ENCODE measurements at places on chromosomes 12 and 14.

- DNase-seq, result no peak
Observed at GRCh38 chr14:65261425-65261920, 151.1 kb upstream of the FUT8 start.

DNA sequence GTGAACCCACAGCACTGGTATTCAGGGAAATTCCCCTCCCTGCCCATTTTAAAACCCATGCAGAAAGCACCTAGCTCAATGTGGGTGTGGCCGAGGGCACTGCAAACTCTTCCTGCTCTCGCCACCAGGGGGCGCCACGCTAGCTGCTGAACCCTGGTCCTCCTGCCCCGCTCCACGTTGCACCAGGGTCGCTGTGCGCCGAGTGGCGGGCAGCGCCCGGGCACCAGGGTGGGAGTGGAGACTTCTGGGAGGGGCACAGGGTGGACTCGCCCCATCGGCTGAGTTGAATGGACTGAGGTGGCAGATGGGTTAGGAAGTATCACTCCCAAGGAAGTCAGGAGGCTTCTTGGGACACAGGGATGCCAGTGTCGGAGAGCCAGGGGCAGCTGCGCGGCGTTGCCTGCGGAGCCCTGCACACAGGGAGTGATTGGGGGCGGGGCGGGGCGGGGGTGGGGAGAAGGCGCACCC, 48.1 kb upstream of the BCL11B start:
- peak; percentile 30 for DNase-seq

- no peak for DNase-seq
Observed at GRCh38 chr14:39957987-39958386, 525.8 kb upstream of the FBXO33 start.

- no peak for DNase-seq
Observed at GRCh38 chr12:57098546-57098945, 9.6 kb downstream of the NAB2 start.

GRCh38 chr12:43098766-43099550, 453.0 kb downstream of the ADAMTS20 start:
- DNase-seq, result no peak

DNA sequence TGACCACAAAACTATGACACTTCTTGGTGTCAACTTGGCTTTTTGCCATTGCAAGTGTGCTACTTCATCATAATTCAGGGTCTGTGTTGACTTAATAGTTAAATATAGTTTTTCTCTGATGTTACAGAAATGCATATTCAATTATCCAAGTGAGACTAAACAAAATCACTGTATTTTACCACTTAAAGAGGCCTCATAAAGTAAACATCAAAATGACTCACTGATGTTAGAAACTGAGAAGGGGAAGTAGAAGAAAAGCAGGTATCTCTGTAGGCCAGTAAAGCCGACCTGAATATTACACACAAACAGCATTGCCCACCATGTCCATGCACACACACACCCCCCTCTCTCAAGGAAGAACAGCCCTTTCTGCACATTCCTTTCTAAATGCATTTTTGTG, 55.4 kb downstream of the RPAP3 start:
- no peak for DNase-seq

- DNase-seq, result no peak
Observed at GRCh38 chr12:105671720-105672119, 341.2 kb downstream of the C12orf75 start.

DNA sequence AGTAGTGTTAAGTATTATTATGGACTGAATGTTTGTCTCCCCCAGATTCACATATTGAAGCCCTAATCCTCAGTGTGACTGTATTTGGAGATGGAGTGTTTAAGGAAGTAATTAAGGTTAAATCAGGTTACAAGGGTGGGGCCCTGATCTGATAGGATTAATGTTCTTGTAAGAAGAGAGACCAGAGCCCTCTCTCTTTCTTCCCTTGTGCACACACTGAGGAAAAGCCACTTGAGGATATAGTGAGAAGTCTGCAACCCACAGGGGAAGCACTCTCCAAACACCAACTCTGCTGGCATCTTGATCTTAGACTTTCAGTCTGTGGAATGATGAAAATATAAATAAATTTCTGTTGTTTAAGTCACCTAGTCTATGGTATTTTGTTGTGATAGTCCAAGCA, 2.2 kb upstream of the KLRG1 start:
- DNase-seq, result no peak

DNA sequence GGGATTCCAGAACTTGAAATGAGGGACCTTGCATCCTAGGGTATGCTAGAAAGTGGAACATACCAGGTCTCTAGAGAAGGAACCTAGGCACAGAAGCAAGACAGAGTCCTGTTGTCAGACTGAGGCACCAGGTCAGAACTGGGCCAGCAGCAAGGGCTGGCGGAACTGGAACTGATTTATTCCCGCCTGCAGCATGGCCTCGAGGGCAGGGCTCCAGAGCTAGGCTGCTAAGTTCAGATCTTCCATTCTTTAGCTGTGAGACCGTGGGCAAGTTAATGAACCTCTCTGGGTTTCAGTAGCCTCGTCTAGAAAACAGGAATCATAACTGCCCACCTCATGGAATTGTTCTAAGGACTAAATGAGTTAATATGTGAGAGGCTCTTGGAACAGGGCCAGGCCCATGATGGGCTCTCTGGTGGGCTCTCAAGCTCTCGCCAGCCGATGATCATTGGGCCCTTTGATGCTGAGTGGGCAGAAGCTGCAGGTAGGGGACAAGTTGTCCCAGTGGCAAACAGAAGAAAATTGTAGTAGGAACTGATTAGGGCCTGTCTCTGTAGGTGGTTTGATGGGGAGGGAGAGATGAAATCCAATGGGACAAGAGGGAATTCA, 199.8 kb downstream of the ZFP36L1 start:
- DNase-seq, result no peak

DNA sequence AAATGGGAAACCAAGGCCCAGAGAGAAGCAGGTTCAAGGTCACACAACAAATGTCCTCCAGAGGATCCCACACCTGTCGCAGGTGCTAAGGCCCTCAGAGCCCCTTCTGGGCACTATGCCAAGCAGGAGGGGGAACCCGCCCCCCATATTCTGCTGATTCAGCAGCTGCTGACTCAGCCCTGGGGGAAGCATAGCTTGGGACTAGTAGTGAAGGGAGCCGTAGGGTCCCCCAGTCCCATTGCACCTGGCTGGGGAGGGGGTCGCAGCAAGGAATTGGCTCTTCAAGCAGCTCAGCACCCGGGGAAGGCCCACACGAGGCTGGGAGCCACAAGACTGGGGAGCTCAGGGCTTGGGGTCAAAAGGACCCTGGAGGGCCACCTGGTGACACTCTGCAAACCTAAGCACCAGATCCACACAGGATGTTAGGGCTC, 1.0 kb downstream of the RASAL1 start:
- no peak for DNase-seq

DNA sequence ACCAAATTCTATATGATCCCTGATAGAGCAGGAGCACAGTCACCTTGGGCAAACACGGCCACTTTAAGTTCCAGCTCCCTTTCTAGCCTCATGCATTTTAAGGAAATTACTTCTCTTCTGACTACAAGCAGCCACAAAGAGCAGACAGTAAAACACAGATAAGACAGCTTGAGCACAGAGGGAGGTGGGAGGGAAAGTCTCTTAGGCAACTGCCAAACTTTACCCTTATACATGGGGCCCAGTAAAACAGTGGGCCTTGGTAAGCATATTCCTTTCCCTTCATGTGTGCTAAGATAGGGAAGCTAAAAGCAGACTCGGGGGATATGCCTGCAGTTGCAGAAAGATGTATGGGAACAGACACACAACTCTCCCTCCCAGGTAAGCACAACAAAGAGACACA, 235.9 kb downstream of the CPNE8 start:
- no peak for DNase-seq

DNA sequence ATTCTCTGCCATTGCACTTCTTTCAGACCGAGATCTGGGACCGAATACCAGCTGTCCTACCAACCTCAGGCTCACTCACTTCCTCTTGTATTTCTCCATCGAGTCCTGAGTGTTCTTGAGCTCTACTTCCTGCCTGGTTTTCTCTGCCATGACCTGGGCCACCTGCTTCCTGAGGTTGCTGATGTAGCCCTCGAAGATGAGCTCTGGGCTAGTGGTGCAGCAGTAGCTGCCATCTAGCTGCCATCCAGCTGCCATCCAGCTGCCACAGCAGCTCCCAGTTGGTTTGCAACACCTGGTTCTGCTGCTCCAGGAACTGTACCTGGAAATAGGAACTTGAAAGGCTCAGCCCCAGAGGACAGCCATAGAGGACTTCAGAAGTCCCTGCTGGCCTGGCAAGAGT, 15.0 kb upstream of the KRT73 start:
- no peak for DNase-seq

GRCh38 chr12:180445-180844, 33.5 kb downstream of the SLC6A12 start:
- DNase-seq, result no peak

DNA sequence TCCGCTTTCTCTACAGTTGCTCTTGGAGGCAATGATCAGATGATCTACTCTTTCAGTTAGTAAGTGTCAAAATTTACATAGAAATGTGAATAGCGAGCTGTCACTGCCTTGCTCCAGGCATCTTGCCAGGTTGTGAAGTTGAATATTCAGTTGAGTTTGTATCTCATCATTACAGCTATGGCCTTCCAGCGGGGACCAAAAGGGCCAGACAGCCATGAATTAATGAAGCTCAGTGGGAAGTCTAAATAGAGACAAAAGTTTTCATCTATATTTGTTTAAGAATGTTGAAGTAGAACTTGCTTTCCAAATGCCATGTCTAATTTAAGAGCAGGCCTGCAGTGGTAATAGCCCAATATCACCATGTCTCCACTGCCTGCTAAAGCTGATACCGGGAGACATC, 387.8 kb downstream of the FLRT2 start:
- no peak for DNase-seq

- no peak for DNase-seq
Observed at GRCh38 chr12:108571609-108572165, 9.3 kb downstream of the ISCU start.

DNA sequence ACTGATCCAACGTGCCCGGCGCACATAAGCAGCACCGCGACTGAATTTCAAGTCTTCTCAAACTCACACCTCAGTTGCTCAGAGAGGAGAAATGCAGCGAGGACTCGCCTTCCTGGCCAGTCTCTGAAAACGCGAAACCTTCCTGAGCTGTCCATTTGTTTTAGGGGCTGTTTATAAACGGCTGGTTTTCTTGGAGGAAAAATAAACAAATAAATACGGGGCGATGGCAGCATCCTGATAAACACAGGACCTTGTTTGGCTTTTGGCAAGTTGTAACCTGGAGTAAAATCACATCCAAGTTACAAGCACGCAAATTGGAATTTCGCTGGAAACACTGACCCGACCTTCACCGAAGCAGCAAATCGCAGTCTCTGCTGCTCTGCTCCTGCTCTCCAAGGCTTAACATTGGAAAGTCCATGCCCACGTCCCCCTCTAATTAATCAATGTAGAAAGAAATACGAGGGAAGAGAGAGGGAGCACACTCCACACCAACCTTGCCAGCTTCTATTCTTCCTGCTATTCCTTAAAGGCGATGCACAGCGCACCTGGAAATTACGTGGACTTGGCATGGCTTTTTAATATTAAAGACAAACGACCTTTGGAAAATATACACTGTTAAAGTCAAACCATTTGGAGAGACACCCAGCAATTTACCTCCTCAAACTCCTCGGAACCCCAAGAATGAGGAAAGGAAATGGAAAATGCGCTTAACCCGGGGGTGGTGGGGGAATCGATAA, 248.8 kb downstream of the APAF1 start:
- no peak for DNase-seq

GRCh38 chr14:67778792-67779191, 37.6 kb downstream of the ZFYVE26 start:
- DNase-seq, result no peak

All from NCI-H2107 (cell line).